Esophagus mucosa (tissue), 1 donor: ENCODE measurements at places on chromosomes 16 and 17. TPM values are rescaled to one million over a fixed set of nuclear protein-coding genes. Genes with fewer than 3 reads are reported as not detected.
A peak's percentile ranks its signal among the peaks of the same experiment; 100 is the strongest.

Gene CTRB2
- not detected for total RNA-seq

GRCh38 chr16:14958970-14959369, 15.9 kb upstream of the PDXDC1 start:
- ATAC-seq: no peak

Gene ABCC12
- not detected for total RNA-seq

GRCh38 chr17:42886283-42887176, 14.1 kb upstream of the G6PC1 start:
- no peak for ATAC-seq

Gene SEZ6
- total RNA-seq: not detected

- ATAC-seq: no peak
Measured at GRCh38 chr17:66349521-66350254, 47.3 kb downstream of the PRKCA start.

DNA sequence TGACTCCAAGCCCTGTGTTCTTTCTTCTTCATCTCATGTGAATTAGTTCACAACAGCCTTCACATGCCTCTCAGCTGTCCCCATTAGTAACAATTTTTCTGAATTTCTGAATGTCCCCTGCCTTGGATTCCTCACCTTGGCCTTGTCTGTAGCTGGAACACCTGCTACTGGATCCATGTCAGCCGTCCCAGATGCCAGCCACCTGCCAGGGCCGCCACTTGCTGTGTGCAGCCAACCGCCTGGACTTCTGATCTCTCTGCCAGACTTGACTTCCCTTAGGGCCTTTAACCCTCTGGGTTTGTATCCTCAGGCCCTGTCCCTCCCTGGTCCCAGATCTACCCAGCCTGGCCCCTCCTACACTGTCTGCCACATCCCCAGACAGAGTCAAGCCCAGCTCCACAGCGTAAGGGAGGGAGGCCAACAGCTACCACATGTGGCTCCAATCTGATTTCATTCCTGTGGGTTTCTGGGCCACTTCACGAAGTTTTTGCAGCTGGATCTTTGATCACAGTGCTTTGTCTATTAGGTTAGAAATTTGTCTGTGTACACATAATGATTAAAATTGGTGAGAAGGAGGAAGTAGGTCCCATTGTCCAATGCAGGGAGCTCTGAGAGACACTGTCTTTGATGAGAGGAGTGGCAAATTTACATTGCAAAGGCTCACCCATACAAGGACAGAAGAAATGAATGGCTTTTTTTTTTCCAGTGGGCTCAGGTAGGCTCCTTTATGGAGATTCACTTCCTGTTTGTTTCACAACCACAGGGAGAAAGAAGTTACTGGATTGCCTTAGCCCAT, 15.3 kb downstream of the MPP2 start:
- no peak for ATAC-seq

DNA sequence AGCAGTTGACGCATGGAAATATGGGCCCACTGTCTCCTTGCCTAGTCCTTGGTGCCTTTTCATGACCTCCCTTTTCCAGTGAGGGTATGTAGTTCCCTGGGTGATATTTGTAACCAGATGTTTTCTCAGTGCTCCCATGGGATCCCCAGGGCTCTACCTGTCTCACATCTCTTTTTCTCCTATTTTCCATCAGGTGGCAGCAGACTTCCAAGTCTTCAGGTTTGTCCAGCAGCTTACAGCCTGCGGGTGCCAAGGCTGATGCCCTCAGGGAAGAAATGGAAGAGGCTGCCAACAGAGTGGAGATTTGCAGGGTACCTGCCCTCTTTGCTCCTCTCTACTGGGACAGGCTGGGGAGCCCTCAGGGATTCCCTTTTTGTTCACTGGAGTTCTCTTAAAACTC, 89.1 kb downstream of the ELAC2 start:
- ATAC-seq: no peak

DNA sequence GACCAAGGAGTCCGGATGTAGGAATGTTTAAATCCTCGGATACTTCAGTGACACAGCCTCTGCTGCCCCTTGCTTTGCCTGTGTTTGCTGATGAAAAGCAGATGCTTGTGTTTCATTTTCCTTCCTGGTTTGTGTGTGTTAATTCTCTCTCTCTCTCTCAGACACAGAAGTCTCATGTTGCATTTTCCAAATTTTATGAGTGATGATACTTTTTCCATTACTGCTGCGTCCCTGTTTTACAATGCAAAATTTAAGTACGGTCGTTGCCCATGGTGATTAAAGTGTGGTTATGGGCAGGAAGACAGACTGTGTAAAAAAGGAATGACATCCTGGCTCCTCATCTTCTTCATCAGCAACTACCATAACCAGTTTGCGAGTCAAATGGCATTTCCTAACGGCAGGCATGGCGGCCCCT, 5.7 kb downstream of the RMI2 start:
- ATAC-seq: no peak

DNA sequence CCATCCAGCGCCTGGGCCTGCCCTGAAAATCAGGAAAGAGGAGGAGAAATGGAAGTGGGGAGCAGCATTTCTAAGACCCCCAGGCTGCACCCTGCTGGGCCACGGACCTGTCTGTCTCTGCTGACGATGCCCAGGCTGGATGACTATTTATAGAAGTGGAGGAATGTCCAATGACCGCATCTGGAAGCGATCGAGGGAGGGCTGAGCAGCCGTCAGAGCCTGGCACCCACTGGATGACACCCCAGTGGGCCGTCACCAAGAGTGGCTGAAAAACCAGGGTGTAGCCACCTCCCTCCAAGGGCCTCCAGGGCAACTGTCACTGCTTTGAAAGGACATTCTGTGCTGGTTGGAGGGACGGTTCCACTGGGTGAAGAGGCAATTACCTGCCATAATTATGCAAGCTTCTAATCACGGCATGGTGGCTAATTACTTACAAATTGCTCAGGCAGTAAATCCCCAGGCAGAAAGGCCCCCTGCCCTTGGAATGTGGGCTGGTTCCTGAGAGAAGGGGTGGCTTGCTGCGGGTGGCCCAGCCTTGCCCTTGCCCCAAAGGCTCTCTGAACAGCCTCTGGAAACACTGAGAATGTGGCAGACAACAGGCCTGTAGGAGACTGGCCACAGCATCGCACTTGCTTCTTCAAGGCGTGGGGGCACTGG, 332.1 kb downstream of the C16orf95 start:
- no peak for ATAC-seq

Gene PDE6G
- total RNA-seq: not detected

Gene SPATA20
- total RNA-seq: 16.8 TPM

- peak; percentile 17 for ATAC-seq
Measured at GRCh38 chr17:7132511-7133094, 18.0 kb upstream of the ASGR2 start.

GRCh38 chr17:55576996-55577586, 65.8 kb upstream of the SMIM36 start:
- ATAC-seq: peak; percentile 68

- ATAC-seq: no peak
Measured at GRCh38 chr17:74055508-74056160, 147.8 kb upstream of the RPL38 start.

DNA sequence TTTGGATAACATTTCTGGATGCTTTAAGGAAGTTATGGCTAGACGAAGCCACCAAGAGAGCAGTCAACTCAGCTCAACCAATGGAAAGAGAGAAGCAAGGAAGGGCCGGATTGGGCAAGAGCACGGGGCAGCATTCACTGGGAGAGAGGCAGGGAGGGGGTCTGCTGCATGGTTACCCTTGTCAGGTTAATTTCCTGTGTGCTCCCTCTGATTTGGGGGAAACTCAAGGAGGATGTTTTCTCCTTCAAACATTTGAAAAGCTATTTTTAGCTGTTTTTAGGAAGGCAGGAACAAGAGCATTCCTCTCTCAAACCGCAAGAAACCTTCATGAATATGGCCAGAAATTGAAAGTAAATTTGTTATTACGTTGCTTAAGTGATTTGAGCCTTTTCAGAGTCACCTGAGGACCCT, 118.5 kb upstream of the ZFHX3 start:
- ATAC-seq: no peak

Gene GDPD3
- 85.3 TPM for total RNA-seq

Gene ARSG
- total RNA-seq: 6.8 TPM

GRCh38 chr17:40903129-40903847, 18.2 kb upstream of the KRT20 start:
- ATAC-seq: peak; percentile 91
